Stimulated activated naive CD4-positive, alpha-beta T cell treated with Interleukin-2 at 50 U/mL for 16 hours (primary cell): ENCODE measurements at places on chromosomes 11 and 22.

GRCh38 chr22:20243537-20244249 lies 24.4 kb downstream of the RTN4R start:
- peak; percentile 42 for DNase-seq

DNA sequence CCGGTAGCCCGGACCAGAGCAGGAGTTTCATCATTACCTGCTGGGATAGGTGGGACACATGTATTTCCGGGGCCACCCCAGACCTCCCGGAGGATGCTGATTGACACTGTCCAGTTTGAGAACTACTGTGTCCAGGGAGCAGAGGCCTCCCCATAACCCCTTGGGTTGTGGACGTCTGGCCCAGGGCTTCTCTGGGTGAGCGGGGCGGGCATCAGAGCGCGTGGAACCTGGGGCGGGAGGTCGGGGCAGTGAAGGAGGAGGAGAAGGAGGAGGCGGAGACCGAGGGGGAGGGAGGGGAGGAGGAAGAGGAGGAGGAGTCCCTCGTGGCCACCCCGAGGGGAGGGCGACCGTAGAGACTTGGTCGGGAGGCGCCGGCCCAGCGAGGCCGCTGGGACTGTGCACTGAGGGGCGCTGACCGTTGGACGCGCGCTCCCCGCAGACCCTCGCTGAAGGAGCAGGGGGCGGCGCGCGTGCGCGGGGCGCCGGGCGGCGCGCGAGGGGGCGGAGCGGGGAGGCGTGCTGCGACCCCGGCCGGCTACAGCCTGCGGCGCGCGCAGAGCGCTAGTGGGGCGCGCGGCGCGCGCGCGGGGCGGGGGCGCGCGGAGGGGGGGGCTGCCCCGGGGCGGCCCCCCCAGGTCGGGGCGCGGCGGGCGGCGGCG lies at the start of gene GRK3:
Gene GRK3 (plus strand): TSS at position 356 of the 659 bp plus-strand sequence. CDS start 366 bp downstream, outside the sequence.
- DNase-seq = peak; percentile 30

DNA sequence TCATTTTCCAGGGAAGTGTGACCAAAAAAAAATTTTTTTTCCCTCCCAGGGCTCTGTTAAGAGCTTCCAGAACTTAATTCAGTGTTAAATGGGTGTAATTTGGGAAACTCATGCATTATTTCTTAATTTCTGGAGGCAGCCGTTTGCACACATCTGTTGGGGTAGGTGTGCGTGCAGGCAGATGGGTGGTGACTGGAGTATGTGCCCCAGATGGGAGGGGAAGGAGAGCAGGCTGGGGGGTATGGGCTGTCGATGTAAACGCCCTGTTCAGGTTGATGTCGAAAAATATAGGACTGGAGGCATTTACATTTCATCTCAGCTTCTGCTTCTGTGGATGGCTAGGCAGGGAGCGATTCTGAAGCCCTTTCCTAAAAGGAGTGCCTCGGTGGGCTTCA lies 13.7 kb upstream of the SHISAL1 start:
- no peak for DNase-seq

DNA sequence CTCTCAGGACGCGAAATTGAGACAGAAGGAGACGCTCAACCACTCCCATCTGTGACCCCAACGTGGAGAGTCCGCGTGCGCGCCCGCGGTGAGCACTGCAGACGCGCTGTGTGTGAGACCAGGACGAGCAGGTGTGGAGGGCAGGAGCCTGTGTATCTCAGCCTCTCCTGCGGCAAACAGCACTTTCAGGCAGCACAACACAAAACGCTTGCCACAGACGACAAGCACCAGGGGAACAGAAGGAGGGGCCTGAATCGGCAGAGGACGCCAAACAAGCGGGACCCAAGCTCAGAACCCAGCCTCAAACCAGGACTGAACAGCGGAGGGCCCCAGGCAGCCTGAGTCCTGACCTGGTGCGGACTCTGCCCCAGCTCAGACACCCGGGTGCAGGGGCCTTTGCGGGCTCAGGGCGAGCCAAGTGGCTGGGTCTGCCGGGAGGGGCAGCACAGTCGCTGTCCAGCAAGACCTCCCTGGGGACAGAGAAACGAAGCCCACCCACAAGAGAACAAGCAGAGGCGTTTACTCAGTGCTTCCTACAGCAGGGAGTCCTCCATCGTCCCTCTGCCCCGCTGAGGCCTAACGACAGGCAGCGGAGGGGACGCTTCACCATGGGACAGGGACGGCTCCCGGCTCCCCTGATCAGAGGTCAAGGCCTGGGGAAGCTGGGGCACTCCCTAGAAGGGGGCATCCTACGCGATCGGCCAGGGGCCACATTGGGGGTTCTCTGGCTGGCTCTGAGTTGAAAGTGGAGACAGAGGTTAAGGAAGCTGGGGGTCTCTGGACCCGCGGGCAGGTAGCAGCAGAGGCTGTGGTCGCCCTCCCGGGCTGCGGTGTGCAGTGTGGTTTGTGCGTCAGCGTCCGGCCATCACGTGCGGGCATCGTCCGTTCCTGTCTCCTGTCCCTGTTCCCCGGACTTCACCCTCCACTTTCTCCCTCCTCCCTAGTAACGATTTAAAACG lies 560.8 kb downstream of the BRD1 start:
- no peak for DNase-seq

DNA sequence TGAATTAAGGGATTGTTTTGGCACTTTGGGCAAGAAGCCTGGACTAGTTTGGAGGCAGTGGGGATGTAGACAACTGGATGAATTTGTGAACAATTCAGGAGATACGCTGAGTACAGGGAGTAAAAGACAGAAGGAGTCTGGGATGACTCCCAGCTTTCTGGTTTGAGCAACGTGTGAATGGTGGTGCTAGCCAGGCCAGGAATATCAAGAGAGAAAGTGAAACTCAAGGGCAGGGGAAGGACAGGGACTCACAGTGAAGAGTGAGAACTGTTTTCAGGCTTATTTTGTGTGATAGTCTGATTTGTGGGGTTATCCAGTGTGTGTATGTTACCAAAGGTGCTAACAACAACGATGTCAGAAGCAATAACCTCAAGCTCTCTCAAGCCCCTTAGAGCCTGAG lies 15.9 kb downstream of the CHRM1 start:
- DNase-seq = no peak

GRCh38 chr11:68980776-68981065 lies at the start of gene MRGPRD:
MRGPRD (minus strand) TSS chr11:68980986; CDS start chr11:68980986, 0 bp downstream.
- DNase-seq = no peak

DNA sequence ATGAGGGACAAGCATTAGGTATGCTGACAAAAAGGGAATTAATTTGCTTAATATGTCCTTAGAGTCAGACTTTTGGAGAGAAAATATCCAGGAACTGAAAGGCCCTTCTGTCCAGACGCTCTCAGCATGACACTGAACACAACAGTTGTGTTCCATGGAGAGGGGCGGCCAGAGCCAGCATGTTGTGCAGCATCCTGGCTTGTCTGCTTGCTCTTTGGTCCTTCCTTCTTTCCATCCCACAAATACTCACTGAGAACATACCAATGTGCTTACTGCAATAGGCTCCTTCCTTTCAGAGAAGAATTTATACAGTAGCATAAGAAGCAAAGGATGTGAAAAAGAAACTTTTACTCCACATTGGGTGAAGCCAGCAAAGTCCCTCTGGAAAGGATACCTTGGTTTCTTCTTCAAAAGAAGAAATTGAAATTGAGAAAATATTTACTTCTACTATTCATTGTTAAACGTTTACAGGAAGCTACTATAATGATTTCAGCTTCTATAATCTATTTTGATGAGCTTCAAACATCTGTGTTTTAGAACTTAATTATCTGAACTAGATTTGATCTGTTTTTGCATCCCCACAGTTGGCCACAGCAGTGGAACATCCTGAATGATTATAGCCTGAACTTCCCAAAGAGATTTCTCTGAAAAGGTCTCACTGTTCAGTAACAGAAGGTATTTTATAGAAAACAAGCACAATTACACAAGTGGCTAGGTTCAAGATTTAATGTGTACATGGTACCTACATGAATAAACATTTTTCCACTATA lies 304.1 kb upstream of the PITPNB start:
- no peak for DNase-seq
